Esophagus muscularis mucosa (tissue), 4 donors: ENCODE measurements at places on chromosomes 3 and 15.

GRCh38 chr3:139933766-139934165, 1.2 kb upstream of the CLSTN2 start:
- peak; percentile 62 for DNase-seq

DNA sequence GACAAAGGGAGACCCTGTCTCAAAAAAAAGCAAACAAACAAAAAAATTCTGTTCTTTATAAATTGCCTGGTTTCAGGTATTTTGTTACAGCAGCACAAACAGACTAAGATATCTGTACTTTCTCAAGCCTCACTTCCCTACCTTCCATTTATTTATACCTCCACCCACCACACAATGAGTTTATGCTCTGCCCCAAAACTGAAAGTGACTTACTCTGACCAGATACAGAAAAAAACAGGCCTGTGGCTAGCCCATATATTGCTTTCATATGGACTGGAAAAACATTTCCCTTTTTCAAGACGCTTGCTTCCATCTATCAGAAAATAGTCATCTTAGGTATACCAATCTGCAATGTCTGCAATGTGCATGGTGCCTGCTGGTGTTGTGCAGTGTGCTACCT, 8.7 kb upstream of the GPD1L start:
- no peak for DNase-seq

DNA sequence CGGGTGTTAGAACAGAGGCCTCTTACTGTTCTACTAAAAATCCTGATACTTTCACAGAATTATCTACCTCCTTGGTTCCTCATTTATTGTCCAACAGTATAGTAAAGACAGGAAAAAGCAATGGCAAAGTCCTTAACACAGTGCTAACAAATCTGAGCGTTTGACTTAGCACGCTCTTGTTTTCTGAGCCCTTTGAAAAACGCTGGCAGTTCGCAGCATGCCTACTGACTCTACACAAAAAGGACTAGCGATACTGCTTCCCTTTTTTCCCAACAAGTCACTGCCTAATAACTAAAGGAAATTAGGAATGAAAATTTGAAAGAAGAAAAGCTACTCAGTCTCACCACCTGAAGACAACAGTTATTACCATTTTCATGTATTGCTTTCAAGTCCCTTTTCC, 34.8 kb upstream of the CEMIP start:
- DNase-seq: no peak

- DNase-seq: no peak
These were observed 32.8 kb downstream of the CDIN1 start for GRCh38 chr15:36612063-36612788.

DNA sequence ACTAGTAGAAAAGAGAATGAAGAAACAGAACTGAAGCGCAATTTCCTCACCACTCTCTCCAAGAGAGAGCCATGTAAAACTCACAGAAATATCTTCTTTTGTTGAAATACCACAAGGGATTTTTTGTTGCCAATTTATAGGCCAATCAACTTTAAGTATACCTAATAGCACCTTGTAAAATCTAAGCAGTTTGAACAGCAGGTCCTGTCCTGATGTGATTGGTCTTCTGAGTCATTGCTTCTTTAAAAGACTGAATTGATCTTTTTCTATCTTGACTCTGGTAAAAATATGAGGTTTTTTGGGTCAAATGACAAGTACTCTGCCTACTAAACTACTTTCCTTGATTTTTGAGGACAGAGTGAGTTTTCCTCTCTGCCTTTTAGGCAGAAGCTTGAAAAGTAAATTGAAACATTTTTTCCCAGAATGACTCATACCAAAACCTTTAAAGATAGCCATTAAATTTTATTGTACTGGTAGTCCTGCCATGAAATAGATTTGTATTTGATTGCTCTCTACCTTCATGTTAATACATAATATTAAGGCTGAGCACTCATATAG, 343.9 kb upstream of the CBLB start:
- no peak for DNase-seq
